Brain microvascular endothelial cell (primary cell): ENCODE measurements at places on chromosomes 7 and 10.

GRCh38 chr10:121813211-121813815, 114.5 kb downstream of the ATE1 start:
- peak; percentile 24 for DNase-seq

DNA sequence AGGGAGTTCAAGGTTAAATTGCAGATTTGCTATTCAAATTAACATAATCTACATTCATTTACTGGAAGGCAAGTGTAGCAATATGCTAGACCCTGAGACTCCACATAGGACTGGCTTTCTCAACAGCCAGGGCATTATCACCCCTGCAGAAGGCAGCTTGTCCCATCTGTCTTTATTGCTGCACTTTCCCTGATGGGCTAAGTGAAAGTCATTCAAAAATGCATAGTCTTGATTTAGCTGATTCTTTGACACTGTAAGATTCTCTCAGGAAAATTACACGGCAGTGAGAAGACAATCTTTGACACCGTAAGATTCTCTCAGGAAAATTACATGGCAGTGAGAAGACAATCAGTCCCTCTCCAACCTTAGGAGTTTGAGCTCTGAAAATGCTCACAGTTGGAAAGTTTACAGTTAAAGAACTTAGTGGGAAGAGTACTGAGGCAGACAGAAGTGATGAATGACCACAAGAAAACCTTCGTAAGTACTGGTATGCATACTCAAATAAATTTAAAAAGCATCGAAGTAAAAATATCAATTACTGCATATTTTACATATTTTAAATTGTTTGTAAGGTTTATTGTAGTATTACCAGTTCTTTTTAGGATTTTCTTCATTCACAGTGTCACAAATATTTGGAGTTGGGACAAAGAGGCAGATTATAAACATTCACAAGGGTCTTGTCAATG, 88.9 kb downstream of the RAPGEF5 start:
- DNase-seq = no peak

DNA sequence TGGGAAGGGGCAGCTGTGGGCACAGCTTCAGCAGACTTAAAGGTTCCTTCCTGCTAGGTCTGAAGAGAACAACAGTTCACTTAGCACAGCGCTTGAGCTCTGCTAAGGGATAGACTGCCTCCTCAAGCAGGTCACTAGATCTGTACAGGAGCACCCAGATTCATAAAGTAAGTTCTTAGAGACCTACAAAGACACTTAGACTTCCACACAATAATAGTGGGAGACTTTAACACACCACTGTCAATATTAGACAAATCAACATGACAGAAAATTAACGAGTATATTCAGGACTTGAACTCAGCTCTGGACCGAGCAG, 140.9 kb downstream of the TFEC start:
- no peak for DNase-seq

GRCh38 chr7:16344927-16345326, 76.4 kb downstream of the CRPPA start:
- DNase-seq = no peak

DNA sequence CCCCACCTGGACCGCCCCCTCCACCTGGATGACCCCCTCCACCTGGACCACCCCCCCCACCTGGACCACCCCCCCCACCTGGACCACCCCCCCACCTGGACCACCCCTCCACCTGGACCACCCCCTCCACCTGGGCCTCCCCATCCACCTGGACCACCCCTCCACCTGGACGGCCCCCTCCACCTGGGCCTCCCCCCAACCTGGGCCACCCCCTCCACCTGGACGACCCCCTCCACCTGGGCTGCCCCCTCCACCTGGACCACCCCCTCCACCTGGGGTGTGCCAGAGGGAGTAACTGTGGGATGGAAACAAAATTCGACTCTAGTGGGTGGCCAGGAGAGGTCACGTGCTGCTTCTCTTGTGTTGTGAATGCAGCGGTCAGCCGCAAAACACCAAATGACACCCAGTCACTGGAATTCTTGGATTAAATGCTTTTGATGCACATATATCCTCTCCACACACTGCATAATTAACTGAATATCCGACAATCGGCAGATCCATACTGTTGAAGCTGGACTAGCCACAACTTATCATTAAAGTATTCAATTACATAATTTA, 316.7 kb downstream of the PTPRN2 start:
- DNase-seq = no peak

GRCh38 chr10:95691281-95691680, 2.4 kb downstream of the TCTN3 start:
- no peak for DNase-seq

DNA sequence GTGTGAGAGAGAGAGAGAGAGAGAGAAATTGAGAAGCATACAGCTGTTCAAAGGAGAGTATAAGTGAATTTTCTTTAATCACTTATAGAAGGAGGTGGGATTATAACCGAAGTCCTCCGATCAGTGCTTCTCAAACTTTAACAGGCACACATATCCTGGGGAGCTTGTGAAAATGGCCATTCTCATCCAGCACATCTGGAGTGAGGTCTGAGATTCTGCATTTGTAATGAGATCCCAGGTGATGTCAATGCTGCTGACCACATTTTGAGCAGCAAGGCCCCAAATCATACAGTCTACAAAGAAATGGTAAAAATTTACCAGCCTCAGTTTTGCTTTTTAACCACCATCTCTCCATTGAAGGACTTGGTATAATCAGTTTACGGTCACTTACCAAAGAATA, 219.0 kb downstream of the PTEN start:
- no peak for DNase-seq

DNA sequence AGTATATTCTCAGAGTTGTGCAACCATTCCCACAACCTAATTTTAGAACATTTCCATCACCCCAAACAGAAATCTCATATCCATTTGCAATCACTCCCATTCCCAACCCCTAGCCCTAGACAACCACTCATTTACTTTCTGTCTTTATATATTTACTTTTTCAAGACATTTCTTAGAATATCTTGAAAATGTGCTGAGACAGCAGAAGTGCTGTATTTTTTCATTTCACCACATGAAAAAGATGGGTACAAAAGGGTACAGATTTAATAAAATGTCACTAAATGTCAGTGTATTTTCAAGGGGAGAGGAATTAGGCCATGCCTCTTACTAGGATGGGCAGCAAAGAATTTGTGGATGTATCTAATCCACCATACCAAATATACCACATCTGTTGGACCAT, 51.6 kb upstream of the CCDC6 start:
- DNase-seq = no peak

DNA sequence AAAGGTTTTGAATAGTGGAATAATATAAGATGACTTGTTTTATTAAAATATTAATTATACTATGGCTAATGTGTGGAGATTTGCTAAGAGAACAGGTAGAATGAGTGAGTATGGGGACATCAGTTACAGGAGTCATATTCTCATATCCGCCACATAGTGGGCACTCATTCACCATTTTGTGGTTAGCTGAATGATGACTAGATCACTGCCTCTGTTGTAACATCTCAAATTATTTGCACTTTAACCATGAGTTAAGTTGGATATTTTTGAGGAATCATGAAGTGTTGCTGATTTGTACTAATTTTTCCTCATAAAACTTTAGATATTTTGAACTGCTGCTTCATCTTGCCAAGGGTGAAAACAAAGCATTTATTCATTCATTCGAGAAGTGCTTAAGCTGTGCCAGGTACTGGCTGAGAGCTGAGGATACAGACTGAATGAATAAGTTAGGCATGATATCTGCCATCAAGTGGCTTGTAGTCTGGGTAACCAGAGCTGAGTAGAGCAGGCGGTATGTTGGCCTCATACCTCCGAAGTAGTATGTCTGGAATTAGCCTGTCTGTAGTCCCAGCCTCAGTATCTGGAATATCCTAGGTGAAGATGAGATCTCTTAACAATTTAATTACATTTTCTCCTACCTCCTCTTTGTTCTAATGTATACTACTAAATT, 100.5 kb downstream of the ZEB1 start:
- peak; percentile 6 for DNase-seq

- DNase-seq = peak; percentile 64
Measured at GRCh38 chr7:29017713-29018112, 59.6 kb upstream of the TRIL start.
